Activated T-helper 1 cell treated with anti-CD3 and anti-CD28 coated beads, Interleukin-2, amount 50 U/mL, for 16 hours (primary cell): ENCODE measurements at places on chromosomes 3 and 15.
A peak's percentile ranks its signal among the peaks of the same experiment; 100 is the strongest.

- no peak for DNase-seq
Measured at GRCh38 chr3:44132061-44132460, 109.6 kb upstream of the TOPAZ1 start.

DNA sequence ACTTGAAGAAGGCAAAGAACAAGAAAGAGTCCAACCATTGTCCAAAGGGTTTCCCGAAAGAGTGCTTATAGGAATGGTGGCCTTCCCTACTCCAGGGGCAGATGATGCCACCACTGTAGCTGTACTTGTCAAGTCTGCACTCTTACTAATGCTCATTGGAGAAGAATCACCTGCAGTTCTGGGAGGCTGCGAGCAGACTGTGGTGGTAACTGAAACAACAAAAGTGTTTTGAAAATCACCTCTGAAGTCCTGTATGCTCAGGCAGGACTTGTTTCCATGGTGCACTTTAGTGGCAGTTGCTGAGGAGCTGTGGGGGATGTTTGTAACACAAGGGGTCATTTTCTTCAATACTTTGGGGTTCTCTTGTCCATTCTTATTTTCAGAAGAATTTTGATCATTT is 36.0 kb downstream of the USF3 start:
- no peak for DNase-seq

DNA sequence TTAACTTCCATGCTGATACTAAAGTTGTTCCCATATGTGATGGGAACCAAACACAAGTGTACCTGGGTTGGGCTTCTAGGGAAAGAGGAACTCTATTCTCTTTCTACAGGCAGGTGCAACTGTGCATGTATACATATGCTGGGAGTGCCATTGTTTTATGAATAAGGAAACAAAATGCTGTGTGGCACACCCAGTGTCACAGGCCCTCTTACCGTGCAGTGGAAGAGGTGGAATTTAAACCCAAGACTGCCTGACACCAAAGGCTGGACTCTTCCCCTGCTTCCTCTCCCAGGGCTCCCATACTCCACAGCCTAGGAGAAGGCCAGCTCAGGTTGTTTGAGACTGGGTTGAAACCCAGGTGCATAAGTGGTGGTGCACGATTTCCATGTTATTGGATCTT is 1.9 kb upstream of the FETUB start:
- DNase-seq, result no peak

- peak; percentile 64 for DNase-seq
Measured at GRCh38 chr15:30991255-30992235, at the start of gene MTMR10. MTMR10 (minus strand) TSS chr15:30991628; CDS start chr15:30991506, 122 bp downstream.

DNA sequence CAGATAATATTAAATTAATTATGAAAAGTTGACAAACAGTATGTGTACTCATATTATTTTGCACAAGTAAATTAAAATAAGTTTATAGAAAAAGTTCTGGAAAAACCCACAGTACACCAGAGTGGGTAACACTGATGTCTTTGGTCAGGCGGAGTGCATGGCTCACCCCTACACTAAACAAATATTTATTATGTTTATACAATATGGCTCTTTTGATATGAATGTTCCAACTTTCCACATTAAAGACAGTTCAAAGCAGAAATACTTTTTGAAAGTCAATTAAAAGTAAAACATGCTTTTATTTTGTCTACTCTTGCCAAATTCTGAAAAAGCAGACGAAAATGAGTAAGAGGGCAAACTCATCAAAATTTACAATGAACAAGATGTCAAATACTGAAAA is 56.2 kb upstream of the DCBLD2 start:
- no peak for DNase-seq

DNA sequence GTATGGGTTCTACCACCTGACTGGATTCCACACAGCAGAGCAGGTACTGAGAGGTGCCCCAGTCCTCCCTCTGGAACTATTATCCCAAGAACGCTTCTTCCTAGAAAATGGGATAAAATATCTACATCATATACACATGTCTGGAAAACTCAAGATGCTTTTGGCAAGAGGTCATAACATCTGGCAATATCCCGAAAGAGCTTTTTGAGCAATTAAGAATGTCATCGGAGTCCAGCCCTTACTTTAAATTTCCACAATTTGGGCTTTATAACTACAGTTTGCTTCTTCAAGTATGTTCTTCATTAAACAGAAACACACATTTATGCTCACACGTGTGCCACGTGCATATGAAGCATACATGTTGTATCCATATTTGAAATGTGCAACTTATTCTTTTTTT is 365.9 kb upstream of the THBS1 start:
- no peak for DNase-seq

DNA sequence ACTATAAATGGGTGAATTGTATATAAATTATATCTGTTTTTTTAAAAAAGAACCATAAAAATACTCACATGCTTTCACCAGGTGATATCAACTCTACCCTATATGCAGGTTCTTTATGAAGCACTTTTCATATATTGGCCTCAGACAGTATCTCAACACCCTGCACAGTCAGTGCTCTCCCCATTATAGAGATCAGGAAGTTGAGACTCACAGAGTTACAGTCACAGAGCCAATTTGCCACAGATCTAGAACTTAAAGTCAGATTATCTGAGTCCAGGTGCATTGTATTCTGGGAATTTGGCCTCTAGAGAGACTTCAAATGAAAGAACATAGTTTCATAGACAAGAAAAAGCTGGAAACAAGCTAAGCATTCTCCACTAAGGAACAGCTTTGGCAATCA is 38.1 kb downstream of the DAPK2 start:
- no peak for DNase-seq

- no peak for DNase-seq
Measured at GRCh38 chr3:11739706-11740105, 96.0 kb upstream of the VGLL4 start.

DNA sequence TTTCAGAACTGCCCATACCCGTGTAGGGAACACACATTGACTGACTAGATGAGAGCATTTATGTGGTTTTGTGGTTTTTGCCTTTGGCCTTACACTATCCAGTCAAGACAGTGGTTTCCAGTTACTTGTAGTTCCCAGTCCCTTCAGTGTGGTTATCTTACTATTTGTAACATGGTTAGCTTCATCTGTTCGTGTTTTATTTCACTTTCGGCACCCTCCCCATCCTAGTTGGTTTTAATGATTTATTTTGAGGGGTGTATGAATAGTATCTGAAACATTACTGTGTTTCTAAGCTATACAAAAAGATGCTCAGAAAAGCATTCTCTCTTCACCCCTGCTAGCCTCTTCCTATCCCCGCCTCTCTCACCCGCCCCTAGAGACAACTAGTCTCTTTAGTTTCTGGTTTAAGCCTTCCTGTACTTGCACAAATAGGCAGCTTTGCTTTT is 14.1 kb downstream of the LYSMD4 start:
- DNase-seq, result no peak

GRCh38 chr3:18424213-18424728 is 868 bp downstream of the SATB1 start:
- no peak for DNase-seq

GRCh38 chr3:42101048-42101447 is 9.9 kb downstream of the TRAK1 start:
- DNase-seq, result no peak

GRCh38 chr15:95247071-95247984 is 1016.0 kb downstream of the MCTP2 start:
- DNase-seq, result no peak

DNA sequence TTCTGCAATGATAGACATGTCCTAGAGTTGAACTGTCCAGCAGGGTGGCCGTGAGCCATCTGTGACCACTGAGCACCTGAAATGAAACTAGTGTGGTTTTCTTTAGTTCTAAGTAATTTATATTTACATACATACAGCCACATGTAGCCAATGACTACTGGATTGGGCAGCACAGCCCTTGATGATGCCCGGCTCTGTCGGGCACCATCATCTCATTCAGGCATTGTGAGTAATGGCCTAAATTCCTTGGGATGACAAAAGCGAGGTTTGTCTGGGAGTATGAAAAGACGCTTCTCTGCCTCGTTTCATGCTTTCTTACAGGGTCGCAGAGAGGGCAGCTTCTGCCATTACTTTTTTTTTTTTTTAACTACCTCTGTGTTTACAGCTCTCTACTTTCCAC is 251.9 kb upstream of the HES1 start:
- no peak for DNase-seq
